ENCODE measurements at places on chromosomes 5 and 9.

GRCh38 chr5:150458802-150459557, 9.4 kb upstream of the RPS14 start:
- no peak for DNase-seq

- DNase-seq: no peak
Observed at GRCh38 chr9:89388084-89388867, 70.0 kb downstream of the SECISBP2 start.

DNA sequence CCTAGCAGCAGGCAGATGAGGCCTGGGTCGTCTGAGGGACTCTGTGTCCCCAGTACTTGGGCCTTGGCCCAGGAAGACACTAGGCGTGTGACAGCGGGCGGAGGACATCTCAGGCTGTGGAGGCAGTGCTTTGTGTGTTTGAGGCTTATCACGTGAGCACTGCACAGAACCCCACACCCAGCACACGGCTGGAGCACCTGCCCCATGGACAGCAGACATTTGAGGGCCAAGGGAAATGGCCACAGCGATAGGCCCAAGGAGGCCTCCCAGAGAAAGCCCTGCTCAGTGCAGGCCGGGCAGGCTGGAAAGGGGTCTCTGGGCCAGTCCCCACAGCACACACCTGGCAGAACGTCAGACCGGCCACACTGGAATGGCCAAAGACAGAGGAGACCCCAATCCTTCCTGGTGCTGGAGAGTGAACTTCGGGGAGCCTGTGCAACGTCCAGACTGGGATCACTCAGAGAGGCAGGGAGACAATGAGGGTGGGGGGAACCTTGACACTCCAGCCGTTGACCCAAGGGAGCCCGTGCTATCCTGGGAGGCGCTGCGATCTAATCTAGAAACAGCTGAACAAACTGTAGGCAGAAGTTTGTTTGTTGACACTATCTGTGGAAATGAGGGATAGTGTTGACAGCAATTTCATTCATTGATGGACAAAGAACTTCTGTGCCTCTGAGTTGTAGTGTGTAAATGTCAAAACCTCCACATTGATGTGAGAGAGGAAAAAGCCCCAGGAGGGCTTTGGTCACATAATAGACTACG, 19.6 kb upstream of the FLT4 start:
- DNase-seq: no peak

- no peak for DNase-seq
Observed at GRCh38 chr9:28378231-28378630, 805.0 kb upstream of the C9orf72 start.

GRCh38 chr9:82665324-82665723, 397.6 kb downstream of the RASEF start:
- no peak for DNase-seq

DNA sequence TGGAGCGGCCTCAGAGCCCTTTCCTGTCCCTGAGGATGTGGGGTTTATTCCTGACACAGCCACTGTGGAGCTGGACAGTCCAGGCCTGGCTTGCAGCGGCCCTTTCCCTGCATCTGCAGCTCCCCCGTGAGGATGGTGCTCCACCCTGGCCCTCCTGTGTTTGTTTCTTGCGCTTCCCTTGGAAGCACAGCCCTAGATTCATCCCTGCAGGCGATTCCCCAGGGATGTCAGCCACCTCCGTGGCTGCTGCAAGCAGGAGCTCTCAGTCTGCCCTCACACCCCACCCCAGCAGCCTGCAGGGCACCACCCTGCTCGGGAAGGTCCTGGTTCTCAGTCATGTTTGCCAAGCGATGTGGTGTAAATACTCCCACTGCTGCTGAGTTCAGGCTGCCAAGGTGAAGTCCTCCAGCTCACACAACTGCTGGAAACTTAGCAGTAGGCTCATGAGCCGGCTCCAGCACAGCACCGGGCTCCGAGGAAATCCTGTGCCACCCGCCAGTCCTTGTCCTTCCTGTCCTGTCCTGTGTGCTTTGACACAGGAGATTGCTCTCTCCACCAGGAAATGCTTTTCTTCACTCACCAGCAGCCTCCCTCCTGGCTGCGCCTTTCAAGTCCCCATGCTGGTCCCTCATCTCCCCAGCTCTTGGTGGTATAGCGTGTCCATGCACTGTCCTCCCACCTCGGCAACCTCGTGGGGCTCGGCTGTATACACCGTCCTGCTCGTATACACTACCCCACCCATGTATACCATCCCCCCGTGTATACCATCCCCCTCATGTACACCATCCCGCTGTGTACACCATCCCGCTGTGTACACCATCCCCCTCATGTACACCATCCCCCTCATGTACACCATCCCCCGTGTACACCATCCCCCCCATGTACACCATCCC, 16.2 kb downstream of the ROPN1L start:
- DNase-seq: no peak
